Hematopoietic multipotent progenitor cell treated with erythropoietin and hydrocortisone succinate and interleukin-3 and kit ligand, for 4 days (in vitro differentiated cells): ENCODE measurements at places on chromosomes 16 and 17.

DNA sequence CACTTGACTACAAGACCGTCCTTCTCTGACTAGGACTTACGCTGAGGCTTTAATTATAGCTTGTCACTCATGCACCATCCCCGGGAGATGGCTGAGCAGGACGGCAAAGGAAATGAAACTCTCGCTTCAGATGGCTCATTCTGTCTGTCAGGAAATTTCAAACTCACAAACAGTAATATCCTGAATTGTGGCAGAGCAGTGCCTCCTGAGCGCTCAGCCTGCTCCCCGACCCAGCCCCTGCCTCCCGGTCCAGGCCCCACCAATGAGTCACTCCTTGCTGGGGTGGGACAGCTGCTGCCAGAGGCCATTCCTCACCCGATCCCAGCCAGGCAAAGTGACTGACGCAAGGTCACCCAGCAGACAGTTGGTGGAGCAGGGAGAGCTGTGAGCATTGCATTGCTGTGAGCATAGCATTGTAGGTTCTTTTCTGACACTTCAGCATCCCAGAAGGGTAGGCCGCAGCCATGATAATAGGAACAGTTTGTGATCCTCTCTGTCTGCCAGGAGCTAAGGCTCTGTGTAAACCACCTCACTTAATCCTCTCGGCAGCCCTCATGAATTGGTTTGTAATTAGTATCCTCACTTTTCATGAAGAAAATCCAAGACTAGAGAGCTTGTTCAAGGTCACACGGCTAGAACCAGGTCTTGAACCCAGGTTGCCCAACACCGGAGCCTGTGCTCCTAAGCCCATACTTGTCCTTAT, 20.9 kb downstream of the CCDC182 start:
- DNase-seq: no peak

DNA sequence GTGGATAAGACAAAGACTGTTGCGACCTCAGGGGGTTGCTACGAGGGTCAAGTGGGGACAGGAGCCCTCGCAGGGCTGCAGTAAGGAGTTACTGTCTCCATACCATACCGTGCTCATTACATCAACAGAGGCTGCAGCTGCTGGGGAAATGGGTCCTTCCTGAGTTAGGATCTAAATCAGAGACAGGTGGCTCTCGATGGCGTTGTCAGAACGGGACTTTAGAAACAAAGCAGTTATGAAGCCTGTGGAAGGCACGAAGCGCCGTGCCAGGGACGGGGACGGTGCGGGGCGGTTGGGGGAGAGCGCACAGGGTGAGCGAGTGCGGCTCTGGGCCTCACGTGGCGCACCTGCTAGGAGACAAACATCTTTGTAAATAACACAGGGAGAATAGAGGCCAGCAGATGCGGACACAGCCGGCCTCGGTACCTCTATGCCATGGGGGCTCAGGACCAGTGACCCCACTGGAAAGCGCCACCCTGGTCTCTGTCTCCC, 34.4 kb downstream of the ZCCHC14 start:
- no peak for DNase-seq

DNA sequence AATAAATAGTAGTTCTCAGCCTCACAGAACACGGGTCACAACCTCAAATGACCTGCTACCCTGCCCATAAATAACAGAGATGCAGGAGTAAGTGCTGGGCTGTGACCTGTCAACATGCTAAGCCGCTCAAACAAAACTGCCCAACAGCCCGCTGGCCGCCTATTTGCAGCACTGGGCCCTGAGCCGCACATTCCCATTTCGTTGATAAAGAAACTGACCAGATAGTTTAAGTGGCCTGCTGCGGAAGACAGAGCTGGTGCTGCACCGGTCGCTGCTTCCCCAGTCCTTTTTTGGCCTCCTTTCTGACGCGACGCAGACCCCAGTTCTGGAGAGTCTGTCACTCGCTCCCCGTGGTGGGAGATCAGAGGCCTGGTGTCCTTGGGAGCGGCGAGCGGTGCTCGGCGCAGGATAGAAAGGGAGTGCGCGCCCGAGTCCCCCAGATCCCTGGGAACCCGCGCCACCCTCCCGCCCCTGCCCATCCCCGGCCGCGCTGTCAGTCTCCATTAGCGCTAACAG, 349 bp upstream of the SLC6A2 start:
- DNase-seq: no peak

- peak; percentile 71 for DNase-seq
Measured at GRCh38 chr17:56125830-56126819, 27.1 kb upstream of the ANKFN1 start.

DNA sequence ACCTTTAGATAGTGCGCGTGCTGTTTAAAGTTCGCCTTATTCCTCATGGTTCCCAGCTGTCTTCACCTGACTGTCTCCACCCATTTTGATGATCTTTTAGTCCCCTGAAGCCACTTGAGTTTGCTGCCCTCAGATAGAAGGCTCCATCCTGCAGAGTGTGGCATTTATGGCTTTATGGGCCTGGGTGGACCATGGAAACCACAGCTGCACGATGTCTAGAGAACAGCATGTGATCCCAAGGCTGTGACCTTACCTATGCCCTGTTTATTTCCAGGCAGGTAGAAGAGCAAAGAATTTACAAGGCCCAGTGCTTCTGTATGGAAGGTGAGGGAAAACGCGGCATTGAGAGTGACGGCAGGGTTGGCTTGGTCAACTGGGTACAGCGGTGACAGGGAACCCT, 356.9 kb downstream of the SLC39A11 start:
- no peak for DNase-seq

GRCh38 chr16:83826146-83826913, 18.6 kb downstream of the HSBP1 start:
- peak; percentile 86 for DNase-seq

GRCh38 chr17:65800655-65801054, 239.2 kb upstream of the AXIN2 start:
- DNase-seq: no peak

GRCh38 chr17:48599354-48599753, 5.4 kb downstream of the HOXB6 start:
- no peak for DNase-seq

- DNase-seq: no peak
Measured at GRCh38 chr17:228951-229708, 47.7 kb upstream of the DOC2B start.

DNA sequence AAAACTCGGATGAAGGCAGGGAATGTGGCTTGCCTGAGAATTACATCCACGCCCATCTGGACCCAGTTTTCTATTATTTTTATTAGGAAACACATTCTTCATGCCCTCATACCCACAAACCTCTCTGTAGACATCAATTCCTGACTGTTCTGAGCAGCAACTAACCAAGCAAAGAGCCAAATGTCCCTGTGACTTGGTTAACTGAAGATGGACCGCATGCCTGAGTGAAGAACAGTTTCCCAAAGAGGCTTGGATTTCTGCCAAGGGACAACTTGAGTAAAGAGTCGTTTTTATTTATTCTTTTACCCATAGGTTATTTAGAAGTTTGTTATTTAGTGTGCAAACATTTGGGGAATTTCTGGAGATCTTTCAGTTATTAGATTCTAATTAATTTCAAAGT, 259.8 kb downstream of the GRIN2A start:
- no peak for DNase-seq

- DNase-seq: peak; percentile 28
Measured at GRCh38 chr16:57906382-57907316, 64.3 kb downstream of the CNGB1 start.

DNA sequence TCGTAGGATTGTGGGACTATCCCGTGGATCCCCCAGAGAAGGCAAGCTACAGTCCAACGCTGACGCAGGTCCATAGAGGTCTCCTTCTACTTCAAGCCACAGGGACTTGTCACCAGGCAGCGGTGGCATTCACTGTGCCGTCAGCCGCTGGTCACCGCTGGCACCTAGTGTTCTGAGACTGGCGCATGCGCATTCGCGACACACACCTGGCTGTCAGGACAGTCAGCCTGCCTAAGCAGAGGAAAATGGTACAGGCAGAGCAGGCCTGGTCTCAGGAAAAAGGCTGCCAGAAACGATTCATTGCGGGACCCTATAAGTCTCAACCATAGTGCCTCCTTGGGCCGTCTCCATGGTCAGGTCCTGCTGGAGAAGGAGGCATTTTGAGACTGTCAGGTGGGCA, 138.0 kb upstream of the WSB1 start:
- DNase-seq: no peak

- DNase-seq: no peak
Measured at GRCh38 chr17:18066866-18067265, 20.9 kb upstream of the DRG2 start.
